ENCODE measurements at places on chromosomes 12 and 14. TPM values are rescaled to one million over a fixed set of nuclear protein-coding genes. Genes with fewer than 3 reads are reported as not detected.

DNA sequence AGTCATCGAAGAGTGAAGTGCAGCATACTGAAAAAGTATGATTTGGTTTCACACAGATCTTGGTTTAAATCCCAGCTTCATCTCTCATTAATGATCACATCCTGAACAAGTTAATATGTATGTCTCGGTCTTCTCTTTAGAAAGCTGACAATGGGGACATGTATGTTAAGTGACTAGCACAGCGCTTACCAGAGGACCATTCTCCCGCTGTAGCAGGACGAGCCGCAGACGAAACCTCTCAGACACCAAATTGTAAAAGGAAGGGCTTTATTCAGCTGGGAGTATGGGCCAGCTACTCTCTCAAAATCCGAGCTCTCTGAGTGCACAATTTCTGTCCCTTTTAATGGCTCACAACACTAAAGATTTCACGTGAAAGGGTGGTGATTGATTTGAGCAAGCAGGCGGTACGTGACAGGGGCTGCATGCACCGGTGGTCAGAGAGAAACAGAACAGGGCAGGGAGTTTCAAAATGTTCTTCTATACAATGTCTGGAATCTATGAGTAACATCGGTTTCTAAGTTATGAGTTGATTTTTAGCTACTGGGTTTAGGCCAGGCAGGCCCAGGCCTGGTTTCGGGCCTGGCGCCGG lies 682.4 kb downstream of the DIO2 start:
- H3K4me1 ChIP-seq, result no peaks in the 10 kb centered on the region
- no peaks in the 10 kb centered on the region for H3K36me3 ChIP-seq
- no peaks in the 10 kb centered on the region for H3K27me3 ChIP-seq
- no peak for DNase-seq
- no peak overlapping the region for H3K4me3 ChIP-seq
- no peak overlapping the region for H3K27ac ChIP-seq

GRCh38 chr12:76113800-76114757 lies 29.6 kb upstream of the NAP1L1 start:
- no peak overlapping the region for H3K4me3 ChIP-seq
- DNase-seq, result no peak
- H3K4me1 ChIP-seq, result no peaks in the 10 kb centered on the region
- no peak overlapping the region for H3K27ac ChIP-seq

PLEKHH1 gene
- total RNA-seq, result 13.6 TPM

TAS2R42 gene
- total RNA-seq, result not detected

LGALS3 gene
- total RNA-seq, result 122 TPM

CCDC38 gene
- 0.35 TPM for total RNA-seq

All from PC-9 (cell line).